NCI-H187 (cell line): ENCODE measurements at places on chromosomes 5 and 9.

DNA sequence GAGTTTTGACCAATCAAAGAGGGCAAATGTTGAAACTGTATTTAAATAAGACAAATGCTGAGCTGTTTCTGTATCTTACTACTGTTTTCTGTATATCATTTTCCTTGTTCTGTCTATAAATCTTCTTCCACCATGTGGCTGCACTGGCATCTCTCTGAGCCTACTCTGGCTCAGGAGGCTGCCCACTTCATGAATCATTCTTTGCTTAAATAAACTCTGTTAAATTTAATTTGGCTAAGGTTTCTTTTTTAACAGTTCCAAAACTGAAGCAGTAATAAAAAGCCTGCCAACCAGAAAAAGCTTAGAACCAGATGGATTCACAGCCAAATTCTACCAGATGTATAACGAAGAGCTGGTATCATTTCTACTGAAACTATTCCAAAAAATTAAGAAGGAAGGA lies 40.2 kb upstream of the TAS2R1 start:
- no peak for DNase-seq

DNA sequence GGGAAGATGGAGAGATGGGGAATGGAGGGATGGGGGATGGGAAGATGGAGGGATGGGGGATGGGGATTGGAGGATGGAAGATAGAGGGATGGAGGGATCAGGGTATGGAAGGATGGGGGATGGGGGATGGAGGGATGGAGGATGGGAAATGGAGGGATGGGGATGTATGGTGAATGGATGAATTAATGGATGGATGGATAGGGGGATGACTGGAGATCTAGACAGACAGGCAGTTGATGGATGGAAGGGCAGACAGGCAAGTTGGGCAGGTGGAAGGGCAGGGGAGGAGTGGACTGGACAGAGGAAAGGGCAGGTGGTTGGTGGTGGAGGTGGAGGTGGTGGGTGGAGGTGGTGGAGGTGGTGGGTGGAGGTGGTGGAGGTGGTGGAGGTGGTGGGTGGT lies 167.2 kb downstream of the C9orf50 start:
- no peak for DNase-seq

- DNase-seq, result no peak
Measured at GRCh38 chr9:110876929-110877328, 161.3 kb downstream of the LPAR1 start.

DNA sequence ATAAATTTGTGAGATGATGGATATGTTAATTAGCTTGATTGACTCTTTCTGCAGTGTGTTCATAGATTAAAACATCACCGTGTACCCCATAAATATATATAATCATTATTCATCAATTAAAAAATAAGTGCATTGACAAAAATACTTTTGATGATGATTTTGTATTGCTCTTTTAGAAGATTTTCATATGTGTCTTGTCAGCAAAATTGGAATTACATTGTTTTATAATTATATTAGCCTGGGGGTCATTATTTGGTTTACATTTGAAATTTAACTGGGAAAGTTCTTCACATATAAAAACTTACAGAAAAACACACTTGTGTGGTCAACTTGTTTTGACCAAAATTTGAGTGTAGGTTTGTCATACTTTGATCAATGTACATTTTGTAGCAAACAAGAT lies 614.6 kb upstream of the ITGA1 start:
- DNase-seq, result no peak

- no peak for DNase-seq
Measured at GRCh38 chr5:6108981-6109825, 269.1 kb downstream of the MED10 start.

DNA sequence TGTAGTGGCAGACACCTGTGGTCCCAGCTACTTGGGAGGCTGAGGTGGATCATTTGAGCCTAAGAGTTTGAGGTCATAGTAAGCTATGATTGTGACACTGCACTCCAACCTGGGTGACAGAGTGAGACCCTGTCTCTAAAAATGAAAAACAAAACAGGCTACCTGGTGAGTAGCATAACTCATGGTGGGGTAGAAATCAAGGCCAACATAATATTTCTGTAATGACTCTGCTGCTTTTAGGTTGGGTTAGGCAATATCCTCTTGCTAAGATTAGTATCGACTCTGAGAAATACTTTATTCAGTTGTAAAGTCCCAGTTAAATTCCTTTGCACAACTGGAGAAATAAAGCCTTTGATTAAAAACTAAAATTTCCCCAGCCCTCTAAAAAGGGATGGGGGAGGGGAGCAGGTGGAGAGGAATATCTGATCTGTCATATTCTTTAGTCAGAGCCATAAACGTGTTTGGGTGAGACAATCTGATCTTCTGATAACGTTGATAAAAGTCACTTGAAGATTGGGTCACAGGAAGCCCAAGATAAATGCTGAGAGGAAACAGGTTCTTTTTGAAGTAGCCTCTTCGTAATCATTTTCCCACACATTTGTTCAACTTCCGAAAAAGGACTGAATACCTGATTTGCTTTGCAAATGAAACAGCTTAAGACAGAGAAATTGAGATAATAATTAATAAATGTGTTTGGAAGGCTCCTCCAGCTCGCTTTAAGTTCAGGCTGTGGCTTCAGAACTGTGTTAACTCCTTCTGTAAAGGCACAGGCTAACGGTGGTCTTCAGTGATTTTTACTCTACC lies 14.9 kb downstream of the IL4 start:
- no peak for DNase-seq

DNA sequence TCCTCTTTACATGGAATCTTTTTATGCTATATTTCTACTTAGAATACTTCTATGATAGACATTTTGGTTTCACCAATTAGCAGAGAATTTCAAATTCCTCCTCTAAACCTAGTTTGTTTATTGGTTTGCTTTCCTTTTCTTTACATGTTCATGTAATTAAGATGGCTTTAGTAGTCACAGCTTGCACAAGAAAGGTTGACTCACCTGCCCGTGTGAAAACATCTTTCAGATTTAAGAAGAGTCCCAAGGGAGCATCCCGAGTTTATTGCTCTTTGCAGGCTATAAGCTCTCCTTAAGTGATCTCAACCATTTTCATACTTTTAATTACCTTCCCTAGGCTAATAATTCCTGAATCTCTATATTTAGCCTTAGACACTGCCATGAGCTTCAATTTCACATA lies 28.9 kb downstream of the TYRP1 start:
- no peak for DNase-seq

- no peak for DNase-seq
Measured at GRCh38 chr9:82332774-82333152, 344.2 kb downstream of the SPATA31D1 start.

- DNase-seq, result no peak
Measured at GRCh38 chr5:128341056-128341455, 197.0 kb downstream of the FBN2 start.

DNA sequence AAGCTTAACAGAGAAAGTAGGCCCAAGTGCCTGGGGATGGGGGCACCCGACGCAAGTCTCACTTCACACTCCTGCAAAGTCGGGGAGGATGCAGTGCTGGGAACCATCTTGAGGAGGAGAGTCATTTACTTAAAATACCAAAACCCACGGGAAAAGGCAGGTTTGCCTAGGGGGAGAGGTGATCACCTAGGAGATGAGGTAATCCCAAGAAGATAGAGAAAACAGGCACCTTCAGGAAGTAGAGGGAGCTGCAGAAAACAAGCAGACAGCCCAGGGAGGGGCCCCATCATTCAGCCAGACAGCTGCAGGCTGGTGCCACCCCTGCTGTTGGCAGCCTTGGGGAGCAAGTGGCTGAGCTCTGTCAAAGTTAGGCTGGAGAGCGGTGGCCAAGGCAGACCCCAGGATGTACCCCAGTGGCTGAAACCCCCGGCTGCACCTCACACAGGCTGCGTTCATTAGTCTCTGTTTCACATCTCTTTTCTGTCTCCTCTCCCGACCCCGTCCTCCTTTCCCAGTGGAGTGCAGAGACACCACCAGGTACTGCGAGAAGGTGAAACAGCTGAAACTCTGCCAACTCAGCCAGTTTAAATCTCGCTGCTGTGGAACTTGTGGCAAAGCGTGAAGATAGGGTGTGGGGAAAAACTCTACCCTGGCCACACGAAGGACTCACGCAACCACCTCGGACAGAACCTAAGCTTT lies 124.9 kb downstream of the SAXO1 start:
- DNase-seq, result no peak

GRCh38 chr9:87461256-87461655 lies 36.4 kb upstream of the DAPK1 start:
- DNase-seq, result no peak

- DNase-seq, result peak; percentile 52
Measured at GRCh38 chr5:108381350-108381953, 446 bp downstream of the FBXL17 start.

- DNase-seq, result no peak
Measured at GRCh38 chr9:96603305-96604003, 16.2 kb downstream of the CDC14B start.

DNA sequence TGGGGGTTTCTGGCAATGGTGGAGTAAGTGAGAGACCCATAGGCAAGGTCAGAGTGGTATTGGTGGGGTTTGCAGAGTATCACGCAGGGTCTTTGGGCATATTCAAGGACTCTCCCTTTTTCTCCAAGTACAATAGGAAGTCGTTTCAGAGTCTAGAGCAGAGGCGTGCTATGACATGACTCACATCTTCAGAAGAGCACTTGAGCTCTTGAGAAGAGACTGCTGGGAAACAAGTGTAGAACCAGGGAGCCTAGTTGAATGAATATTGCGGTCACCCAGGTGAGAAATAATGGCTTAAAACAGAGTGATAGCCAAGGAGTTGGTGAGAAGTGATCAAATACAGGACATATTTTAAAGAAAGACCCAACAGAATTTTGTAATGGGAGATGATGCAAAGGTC lies 813.4 kb downstream of the TLE1 start:
- DNase-seq, result no peak

- no peak for DNase-seq
Measured at GRCh38 chr5:110880413-110880812, 141.6 kb downstream of the SLC25A46 start.

- no peak for DNase-seq
Measured at GRCh38 chr5:158033724-158034123, 174.8 kb upstream of the CLINT1 start.

DNA sequence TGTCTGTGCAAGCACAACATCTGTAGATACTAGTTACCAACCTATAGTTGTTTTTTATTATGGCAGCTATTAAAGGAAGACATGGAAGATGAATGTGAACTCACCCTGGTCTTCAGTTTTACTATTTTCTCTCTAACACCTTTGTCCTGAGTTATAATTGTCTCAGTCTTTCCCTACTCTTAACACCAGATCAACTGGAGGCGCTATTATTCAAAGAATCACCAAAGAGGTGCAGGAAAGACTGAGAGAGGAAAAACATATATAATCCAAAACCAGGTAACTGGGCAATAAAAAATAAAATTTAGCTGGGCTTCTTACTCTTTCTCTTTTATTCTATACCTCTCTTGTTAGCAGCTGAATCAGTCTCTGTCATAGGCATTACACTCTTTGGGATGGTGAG lies 134.2 kb upstream of the C6 start:
- DNase-seq, result no peak

- no peak for DNase-seq
Measured at GRCh38 chr9:123609844-123610243, 253.8 kb downstream of the CRB2 start.

DNA sequence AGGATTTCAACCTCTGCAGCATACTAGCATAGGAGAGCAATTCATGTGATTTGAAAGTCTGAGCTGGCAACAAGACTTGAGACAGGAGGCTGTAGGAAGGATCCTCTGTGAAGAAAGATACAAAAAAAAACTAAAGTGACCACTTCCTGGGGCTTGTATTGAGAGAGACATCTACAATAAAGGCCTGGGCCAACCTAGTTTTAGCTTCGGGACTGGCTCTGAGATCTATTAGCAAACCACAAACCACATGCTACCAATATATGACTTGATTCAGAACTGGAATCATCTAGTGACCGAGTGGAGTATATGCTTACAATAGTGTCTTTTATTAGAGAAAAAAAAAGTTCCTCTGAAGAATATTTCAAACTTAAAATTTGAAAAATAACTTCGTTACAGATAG lies 1448.9 kb upstream of the CDH6 start:
- DNase-seq, result no peak

DNA sequence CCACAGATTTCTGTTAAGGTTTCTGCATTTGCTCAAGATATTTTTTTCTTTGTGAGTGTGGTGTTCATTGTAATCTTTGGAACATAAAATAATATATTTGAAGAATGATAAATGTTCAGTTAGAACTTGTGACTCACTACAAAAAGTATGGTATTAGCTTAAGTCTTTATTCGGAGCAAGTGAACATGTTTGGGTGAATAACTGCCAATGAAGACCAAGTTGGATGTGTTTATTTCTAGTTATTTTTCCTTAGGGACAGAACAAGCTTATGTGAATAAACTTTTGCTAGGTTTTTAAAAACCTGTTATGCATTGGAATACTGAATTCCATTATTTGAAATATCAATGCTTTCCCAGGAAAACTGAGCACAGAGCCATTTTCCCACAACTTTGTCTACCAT lies 418.6 kb downstream of the SLCO4C1 start:
- no peak for DNase-seq

DNA sequence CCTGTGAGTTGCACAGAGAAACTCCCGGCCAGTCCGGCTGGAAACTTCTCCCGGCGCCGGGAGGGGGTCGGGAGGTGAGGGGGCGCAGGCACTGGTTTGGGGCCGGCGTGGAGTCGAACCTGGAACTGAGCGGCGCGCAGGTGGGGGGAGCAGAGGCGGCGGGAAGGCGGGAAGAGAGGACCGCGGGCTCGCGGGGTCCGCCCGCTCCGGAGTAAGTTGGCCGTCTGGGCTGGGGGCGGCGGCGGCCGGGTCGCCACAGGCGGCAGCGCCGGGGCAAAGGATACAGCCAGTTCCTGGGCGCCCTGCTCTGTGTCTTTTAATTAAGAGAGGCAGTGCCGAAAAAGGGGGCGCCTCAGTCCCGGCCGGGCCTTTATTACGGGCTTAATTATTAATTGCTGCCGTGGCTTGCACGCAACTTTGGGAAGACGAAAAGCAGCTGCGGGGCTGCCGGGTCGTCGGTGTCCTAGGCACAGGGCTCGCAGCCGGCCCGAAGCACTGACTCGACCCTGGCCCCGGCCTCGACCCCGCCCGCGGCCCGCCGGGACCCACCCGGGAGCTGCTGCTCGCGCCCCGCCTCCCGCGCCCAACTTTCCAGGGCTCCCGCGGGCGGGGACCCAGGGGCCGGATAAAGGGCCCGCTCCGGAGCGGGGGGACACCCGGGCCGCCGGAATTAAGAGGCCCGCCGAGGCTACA lies 1.1 kb downstream of the NTNG2 start:
- no peak for DNase-seq

DNA sequence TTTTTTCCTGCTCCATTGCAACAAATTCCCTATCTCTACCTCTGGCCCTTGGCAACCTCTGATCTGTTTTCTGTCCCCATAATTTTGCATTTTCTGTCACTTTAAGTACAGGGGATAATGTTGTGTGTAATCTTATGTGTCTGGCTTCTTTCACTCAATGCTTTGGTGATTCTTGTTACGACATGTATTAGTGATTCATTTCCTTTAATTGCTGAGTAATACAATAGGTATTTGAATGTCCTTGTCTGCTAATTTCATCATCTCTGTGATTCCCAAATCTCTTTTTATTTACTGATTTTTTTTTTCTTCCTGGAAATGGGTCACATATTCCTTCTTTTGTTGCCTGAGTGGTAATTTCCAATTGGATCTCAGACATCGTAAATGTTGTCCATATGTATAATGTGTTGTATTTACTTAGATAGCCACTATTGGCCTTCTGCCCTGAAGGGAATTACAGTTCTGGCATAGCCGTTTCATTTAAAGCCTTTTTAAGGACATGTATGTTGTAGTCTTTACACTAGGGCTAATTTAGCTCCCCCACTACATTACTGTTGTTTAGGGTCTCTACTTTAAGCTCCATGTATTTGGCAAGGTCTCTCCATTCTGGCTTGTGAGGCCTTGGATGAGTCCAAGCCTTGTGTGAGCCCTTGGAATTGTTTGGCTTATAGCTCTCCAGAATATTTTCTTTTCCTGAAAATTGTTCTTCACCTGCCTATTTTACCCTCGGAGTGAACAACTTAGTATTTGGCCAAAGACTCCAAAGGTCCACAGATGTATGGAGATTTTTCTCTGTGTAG lies 683.8 kb downstream of the LRRC70 start:
- no peak for DNase-seq
